ENCODE measurements at places on chromosomes 4 and X.

DNA sequence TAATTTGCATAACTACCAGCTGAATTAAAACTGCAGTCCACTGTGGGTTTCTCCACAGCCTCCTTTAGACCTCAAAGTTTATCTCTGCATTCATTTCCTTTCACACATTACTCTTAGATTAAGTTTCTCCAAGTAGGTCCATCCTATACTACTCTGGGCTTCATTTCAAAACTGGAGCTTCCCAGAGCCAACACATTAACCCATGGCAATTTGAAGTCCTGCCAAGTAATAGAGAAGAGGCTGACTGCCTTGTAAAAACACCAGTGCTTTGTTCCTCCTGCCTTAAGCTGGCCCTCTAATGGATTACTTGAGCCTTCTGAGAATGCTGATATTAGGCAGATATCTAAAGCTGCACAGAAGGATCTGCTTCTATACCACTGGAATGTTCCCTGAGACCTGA is 997.2 kb upstream of the SLIT2 start:
- no peak for DNase-seq

DNA sequence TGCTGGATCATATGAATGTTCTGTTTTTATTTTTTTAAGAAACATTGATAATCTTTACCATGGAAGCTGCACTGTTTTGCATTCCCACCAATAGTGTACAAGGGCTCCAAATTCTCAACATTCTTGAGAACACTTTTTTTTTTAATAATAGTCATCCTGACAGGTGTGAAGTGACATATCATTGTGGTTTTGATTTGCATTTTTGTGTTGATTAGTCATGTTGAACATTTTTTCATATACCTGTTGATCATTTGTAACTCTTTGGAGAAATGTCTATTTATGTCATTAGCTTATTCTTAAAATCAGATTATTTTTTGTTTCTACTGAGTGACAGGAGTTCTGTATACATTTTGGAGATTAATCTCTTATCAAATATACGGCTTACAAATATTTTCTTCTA is 408.5 kb downstream of the GLUD2 start:
- no peak for DNase-seq

- no peak for DNase-seq
Measured at GRCh38 chr4:54197926-54198325, 31.2 kb upstream of the PDGFRA start.

DNA sequence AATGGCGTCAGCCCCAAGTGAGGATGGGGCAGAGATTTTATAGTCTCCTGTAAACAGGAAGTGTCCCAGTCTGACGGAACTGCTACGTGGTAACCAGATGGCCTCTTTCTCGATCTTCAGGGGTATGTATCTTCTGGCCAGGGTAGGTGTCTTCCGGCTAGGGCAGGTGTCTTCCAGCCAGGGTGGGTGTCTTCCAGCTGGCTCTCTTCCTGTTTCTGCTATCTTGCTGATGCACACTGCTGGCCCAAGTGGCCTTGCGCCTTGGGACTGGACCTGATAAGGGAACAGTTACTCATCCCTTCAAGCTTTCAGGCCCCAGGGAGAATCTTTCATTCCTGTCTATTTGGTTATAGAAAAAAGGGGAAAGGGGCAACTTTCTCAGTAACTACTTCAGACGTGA is 178.7 kb upstream of the MAGEE2 start:
- no peak for DNase-seq

DNA sequence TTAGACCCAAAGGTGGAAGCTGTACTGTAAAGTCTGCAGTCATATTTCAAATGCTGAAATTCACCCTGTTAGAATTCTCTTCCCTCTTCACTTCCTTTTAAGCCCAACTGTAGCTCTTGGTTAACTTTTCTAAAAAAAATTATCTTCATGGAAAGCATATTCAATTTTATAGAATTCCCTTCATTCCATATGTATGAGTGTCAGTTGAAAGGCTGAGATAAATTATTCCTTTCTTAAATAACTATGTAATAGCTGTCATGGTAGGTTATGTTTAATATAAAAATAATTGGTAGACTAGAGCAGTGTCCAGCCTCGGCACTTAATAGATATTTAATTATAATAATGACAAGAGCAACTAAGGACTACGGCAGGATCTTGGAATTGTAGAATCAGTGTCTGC is 16.8 kb upstream of the ARSH start:
- no peak for DNase-seq

DNA sequence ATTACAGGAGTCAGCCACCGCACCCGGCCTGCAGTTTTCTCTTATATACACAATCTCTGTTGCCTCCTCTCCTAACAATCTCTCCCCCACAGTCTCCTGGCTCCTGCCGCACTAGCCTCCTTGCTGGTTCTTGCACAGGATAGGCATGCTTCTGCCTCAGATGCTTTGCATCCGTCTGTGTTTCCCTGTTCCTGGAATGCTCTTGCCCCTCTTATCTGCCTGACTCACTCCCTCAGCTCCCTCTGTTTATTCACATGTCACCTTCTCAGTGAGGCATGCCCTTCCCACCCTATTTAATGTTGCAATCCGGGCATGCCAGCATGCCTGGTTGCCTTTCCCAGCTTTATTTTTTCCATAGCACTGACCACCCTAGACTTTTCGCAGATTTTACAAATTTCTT is 161.9 kb downstream of the PHF8 start:
- DNase-seq: no peak

- no peak for DNase-seq
Measured at GRCh38 chr4:67575232-67576058, 16.9 kb downstream of the STAP1 start.

- DNase-seq: no peak
Measured at GRCh38 chr4:161178310-161178709, 985.5 kb downstream of the FSTL5 start.

GRCh38 chrX:73877687-73878086 is 314.7 kb downstream of the CHIC1 start:
- DNase-seq: no peak

DNA sequence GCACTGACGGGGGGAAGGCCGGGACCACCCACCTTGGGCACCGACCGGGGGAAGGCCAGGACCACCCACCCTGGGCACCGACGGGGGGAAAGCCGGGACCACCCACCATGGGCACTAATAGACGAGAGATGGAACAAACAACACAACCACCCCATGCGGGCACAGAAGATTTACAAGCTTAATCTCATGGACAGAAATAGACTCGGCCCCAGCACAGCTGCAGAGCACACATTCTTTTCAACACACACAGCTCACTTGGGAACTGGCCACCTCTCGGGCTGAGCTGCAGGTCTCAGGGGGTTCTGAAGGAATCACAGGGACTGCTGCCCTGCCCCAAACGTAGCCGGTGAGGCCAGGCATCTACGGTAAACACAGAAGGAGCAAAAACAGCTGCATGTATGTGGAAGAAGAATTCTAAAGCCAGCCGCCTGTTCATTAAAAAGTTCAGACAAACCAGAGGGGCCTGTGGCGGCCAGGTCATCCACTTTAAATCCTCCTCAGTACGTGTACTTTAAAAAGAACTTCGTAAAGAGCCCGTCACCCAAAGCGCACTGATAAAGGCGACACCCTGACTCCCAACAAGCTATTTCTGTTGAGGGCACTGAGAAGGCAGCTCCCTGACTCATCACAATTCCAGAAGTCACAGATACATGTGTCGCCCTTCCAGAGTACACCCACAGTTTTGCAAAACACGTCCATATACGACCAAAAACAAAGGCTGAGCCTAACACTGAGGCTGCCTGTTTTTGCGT is 17.7 kb downstream of the PPP2R3B start:
- DNase-seq: no peak

- no peak for DNase-seq
Measured at GRCh38 chrX:46256875-46257274, 288.3 kb downstream of the ZNF674 start.

DNA sequence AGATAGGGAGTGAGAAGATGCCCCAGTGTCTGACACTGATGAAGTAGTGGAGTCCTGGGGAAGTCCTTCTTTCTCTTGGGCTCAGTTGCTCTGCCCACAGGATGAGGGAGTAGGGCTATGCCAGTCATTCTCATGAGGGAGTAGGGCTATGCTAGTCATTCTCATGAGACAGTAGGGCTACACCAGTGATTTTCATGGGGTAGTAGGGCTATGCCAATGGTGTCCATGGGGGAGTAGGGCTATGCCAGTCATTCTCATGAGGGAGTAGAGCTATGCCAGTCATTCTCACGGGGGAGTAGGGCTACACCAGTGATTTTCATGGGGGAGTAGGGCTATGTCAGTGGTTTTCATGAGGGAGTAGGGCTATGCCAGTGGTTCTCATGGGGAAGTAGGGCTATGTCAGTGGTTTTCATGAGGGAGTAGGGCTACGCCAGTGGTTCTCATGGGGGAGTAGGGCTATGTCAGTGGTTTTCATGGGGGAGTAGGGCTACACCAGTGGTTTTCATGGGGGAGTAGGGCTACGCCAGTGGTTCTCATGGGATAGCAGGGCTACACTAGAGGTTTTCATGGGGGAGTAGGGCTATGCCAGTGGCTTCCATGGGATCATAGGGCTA is 43.3 kb upstream of the SOD3 start:
- DNase-seq: no peak

DNA sequence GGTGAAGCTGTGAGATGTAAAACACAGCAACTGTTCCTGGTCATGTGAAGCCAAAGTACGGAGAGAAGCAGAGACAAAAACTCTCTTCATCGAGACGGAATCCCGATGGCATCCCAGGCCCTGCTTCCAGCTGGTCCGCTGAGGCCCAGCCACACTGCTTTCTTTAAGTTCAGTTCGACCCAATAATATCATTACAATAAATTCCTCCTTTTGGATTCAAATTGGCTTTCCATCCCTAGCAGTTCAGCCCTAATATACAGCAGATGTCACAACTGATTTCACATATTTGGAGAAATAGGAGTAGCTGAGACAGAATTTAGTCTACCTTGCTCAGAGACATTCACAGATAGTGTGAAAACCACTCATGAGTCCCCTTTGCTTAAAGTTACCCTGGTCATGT is 98.3 kb upstream of the SPRY1 start:
- DNase-seq: no peak

DNA sequence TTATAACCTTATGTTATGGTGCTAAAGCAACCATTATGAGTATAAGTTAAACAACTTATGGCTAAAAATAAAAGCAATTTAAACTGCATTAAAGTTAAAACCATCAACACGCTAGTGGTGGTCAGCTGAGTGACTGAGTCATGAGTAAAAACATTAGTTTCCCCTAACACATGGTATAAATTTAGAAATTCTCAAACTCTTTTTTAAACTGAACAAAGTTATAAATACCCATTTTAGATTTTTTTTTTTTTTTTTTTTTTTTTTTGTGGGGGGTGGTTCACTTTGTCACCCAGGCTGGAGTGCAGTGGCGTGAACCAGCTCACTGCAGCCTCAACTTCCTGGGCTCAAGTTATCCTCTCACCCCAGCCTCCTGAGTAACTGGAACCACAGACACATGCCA is 5.4 kb upstream of the BBS7 start:
- DNase-seq: no peak

GRCh38 chrX:70096052-70096451 is 33.8 kb downstream of the OTUD6A start:
- no peak for DNase-seq

DNA sequence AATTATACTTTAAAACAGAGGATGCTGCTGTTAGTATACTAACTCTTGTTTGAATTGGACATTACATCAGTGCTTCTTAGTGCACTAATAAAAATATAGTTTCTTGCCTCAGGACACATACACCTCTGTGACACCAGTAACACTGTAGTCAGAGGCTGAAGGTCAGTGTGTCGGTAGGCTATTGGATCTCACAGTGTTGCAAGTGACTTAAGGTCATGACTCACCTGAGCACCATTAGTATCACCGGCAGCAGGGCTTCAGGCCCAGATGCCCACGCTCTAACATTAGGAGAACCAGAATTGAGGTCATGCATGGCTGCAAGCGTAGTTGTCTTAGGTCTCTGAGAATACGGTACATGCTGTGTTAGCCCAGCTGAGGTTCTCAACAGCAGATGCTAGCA is 15.2 kb downstream of the ETDC start:
- DNase-seq: no peak

- DNase-seq: no peak
Measured at GRCh38 chr4:140924761-140925392, 168.7 kb upstream of the TBC1D9 start.

DNA sequence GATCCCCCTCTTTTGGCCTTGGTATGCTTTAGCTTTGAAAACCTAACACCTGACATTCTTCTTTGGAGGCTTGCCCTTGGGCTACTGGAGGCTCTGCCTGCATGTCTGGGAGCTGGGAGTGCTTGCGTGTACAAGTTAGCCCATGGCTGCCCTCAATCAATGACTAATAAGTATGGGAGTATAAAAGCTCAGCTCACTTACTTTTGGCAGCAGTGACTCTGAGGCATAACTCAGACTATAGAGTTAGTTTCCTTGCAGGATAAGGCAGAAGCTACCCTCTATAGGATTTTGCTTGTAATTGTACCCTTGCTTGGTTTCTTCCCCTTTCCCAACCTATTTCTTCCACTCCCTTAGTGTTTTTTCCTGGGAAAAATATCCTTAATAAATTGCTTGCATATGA is 247.9 kb downstream of the PPP1R2C start:
- no peak for DNase-seq

DNA sequence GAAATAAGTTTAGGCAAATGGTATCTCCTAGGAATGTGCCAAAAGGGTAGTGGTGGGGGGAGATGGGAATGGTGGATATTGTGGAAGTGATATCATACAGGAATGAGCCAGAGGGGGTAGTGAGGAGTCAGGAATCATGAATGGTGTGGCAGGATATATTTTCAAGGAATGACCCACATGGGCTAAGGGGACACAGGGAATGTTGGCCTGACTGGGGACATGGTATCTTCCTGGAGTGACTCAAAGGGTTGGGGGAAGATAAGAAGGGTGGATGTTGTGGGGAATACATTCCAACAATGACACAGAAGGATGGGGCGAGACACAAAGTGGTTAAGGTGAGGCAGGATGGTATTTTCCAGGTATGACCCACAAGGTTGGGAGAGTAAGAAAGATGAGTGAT is 60.6 kb downstream of the MAOA start:
- DNase-seq: no peak

GRCh38 chrX:90012395-90012794 is 90.7 kb downstream of the TGIF2LX start:
- DNase-seq: no peak

DNA sequence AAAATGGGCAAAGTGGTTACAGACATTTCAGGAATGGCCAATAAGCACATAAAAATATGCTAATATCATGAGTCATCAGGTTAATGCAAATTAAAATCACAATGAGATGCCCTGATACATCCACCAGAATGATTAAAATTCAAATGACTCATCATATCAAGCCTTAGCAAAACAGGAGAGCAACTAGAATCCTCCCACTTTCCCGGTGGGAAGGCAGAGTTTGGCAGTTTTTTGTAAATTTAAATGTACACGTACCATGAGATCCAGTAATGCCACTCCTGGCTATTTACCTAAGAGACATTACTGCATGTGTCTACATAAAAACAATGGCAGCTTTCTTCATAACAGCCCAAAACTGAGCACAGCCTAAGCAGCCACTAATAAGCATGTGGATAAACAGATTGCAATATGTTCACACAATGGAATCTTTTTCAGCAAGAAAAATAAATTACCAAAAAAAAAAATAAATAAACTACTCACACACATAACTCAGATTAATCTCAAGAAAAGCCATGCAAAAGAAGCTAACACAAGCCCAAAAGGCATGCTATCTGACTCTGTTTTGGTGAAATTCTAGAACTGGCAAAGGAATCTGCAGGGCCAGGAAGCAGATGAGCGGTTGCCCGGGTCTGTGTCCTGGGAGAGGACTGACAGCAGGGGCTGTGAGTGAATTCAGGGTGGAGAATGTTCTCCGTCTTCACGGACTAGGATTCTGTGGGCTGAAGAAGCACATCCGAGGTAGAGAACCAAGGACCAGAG is 48.8 kb downstream of the AFAP1 start:
- no peak for DNase-seq

- DNase-seq: no peak
Measured at GRCh38 chr4:93199492-93199891, 629.1 kb upstream of the ATOH1 start.
